ENCODE measurements at places on chromosomes 11 and 22. TPM values are rescaled to one million over a fixed set of nuclear protein-coding genes. Genes with fewer than 3 reads are reported as not detected.

- H3K27ac ChIP-seq, result no peak overlapping the region
- DNase-seq, result no peak
- H3K27me3 ChIP-seq, result peaks cover 5% of the 10 kb centered on the region
- no peaks in the 10 kb centered on the region for H3K4me1 ChIP-seq
- no peak overlapping the region for H3K4me3 ChIP-seq
- H3K36me3 ChIP-seq, result no peaks in the 10 kb centered on the region
Observed at GRCh38 chr22:19549428-19549827, 25.2 kb upstream of the CLDN5 start.

- DNase-seq, result peak; percentile 34
- H3K27ac ChIP-seq, result peak overlapping the region; percentile 100
- H3K4me3 ChIP-seq, result peak overlapping the region; percentile 40
- H3K36me3 ChIP-seq, result peaks cover 57% of the 10 kb centered on the region
- H3K27me3 ChIP-seq, result no peaks in the 10 kb centered on the region
Observed at GRCh38 chr22:20465759-20466077, 28.1 kb upstream of the SCARF2 start.

- no peaks in the 10 kb centered on the region for H3K27me3 ChIP-seq
- no peak overlapping the region for H3K27ac ChIP-seq
- no peak for DNase-seq
- H3K4me3 ChIP-seq, result no peak overlapping the region
- H3K4me1 ChIP-seq, result no peaks in the 10 kb centered on the region
Observed at GRCh38 chr11:45155058-45155551, 8.7 kb downstream of the PRDM11 start.

The PIWIL4 gene
- 0.65 TPM for total RNA-seq

- no peak overlapping the region for H3K4me3 ChIP-seq
- no peak overlapping the region for H3K27ac ChIP-seq
- H3K27me3 ChIP-seq, result peaks cover 10% of the 10 kb centered on the region
- no peak for DNase-seq
- no peaks in the 10 kb centered on the region for H3K4me1 ChIP-seq
Observed at GRCh38 chr11:19571906-19572305, 140.7 kb upstream of the NAV2 start.

The LIPT2 gene
- total RNA-seq, result 3.1 TPM

DNA sequence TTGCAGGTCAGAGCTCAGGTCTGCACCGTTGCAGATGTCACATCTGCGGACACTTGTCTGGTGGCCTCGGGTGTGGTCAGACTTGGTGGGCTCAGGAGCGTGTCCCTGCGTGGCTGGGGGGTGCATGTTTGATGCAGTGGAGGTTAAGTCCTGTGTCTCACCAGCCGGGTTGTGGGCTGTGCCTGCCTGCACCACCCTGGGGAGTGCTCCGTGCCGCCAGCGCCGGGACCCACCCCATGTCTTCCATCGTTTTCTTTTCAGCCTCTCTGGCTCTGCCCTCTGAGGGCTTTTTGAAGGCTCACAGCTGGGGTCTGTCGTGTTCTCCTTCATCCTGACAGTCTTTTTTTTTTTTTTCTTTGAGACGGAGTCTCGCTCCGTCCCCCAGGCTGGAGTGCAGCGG, 26.0 kb downstream of the PPIL2 start:
- no peak for DNase-seq
- no peaks in the 10 kb centered on the region for H3K27me3 ChIP-seq
- H3K27ac ChIP-seq, result no peak overlapping the region
- no peak overlapping the region for H3K4me3 ChIP-seq
- peaks cover 34% of the 10 kb centered on the region for H3K36me3 ChIP-seq
- peaks cover 8% of the 10 kb centered on the region for H3K4me1 ChIP-seq

GRCh38 chr11:103619938-103620337, 416.5 kb upstream of the DDI1 start:
- H3K4me1 ChIP-seq, result no peaks in the 10 kb centered on the region
- no peaks in the 10 kb centered on the region for H3K27me3 ChIP-seq
- H3K4me3 ChIP-seq, result no peak overlapping the region
- no peak for DNase-seq
- no peaks in the 10 kb centered on the region for H3K36me3 ChIP-seq
- H3K27ac ChIP-seq, result no peak overlapping the region

- H3K27me3 ChIP-seq, result peaks cover 13% of the 10 kb centered on the region
- no peak overlapping the region for H3K27ac ChIP-seq
- no peaks in the 10 kb centered on the region for H3K4me1 ChIP-seq
- no peak for DNase-seq
Observed at GRCh38 chr11:102144357-102145355, 34.4 kb downstream of the YAP1 start.

DNA sequence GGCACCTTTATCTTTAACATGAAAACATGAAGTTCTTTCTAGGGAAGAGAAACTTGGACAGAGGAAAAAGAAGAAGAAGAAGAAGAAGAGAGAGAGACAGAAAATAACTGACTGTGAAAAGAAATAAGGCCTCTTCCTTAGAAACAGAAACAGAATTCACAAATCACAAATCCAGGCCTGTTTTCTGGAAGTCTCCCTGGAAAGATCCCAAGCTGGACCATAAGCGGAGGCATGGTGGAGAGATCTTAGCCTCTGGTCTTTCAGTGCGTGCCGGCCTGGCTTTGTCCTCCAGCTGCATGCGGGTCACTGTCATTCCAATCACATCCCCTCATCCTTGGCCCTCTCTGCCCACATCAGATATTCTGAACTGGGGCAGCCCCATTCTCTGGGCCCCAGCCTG, 6.9 kb downstream of the FXYD6 start:
- H3K36me3 ChIP-seq, result no peaks in the 10 kb centered on the region
- H3K27ac ChIP-seq, result no peak overlapping the region
- no peak for DNase-seq
- H3K4me1 ChIP-seq, result peaks cover 23% of the 10 kb centered on the region
- H3K27me3 ChIP-seq, result peaks cover 11% of the 10 kb centered on the region

The CYTH4 gene
- 106 TPM for total RNA-seq

The MS4A14 gene
- total RNA-seq, result not detected

The RPS19BP1 gene
- 69.3 TPM for total RNA-seq

All from activated CD4-positive, alpha-beta T cell treated with anti-CD3 and anti-CD28 coated beads, Interleukin-2, amount 10 ng/mL, durations not matched to agents 7 days and 5 days (primary cell).